Stimulated activated CD8-positive, alpha-beta memory T cell treated with anti-CD3 and anti-CD28 coated beads, Interleukin-12 subunit alpha, Interleukin-12 subunit beta, amount 100 ng/mL, for 1 hour (primary cell): ENCODE measurements at places on chromosomes 12 and 14.

DNA sequence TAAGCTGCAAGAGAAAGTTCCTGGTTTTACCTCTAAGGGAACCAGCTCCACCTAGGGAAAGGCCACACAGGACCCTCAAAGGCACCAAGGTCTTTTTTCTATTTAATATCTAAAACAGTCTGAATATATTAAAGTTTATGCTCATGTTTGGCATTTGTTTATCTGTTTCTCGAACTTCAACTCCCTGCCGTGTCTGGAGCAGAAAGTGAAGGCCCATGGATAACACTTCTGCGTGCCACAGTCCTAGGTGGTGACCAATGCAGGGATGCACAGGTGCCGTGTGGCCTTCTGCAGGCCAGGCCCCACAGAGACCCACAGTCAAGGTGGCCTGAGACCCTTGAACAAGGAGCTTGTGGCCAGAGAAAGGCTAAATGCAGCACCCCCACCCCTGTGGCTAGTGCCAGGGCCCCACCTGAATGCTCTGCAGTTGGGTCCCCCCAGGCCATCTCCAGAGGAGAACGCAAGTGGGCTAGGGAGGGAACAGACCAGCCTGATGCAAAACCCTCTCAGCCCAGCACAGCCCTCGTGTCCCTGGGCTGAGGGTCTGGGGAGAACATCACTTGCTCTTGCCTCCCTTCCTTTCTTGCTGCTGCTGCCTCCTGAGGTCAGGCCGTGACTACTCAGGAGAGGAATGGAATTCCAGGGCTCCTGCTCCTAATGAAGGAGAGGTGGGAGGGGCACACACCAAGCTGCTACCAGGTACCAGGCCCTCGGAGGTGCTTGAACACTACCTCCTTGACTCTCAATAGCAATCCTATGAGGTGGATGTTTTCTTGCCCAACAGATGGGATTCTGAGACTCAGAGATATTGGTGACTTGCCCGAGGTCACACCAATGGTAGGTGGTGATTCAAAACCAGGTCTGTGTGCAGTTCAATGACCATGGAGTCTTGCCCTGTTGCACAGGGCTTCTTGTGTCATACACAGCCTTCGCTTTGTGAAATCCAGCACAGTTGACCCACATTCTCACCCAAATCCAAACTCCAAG is 45.4 kb downstream of the PSMA6 start:
- no peak for DNase-seq

GRCh38 chr12:8655421-8655820 is 7.2 kb downstream of the MFAP5 start:
- no peak for DNase-seq

DNA sequence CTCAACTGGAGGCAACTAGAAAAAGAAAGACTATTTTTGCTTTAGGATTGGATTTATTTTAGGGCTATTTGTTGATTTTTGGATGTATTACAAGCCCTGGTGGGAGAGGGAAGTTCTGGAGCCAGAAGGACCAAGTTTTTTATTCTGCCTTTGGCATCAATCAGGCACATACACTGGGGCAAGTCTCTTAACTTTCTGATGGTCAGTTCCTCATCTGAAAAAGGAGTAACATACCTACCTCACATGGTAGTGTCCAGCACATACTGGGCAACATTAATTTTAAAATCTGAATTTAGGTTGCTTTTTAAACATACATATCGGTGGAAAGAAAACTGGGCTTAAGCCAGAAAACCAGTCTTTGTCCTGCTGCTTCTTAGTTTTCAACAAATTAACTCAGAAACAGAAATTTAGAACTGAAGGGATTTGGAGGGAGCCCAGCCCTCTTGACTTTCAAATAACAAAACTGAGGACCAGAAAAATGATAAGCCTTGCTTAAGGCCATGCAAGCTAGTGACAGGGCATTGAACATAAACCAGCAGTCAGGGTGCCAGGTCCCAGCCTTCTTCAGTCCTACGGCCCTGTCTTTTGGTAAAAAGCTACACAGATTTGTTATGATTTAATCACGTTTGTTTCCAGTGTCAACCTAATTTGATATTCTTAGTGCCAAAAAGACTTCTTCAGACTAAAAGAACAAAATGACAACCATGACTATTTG is 90.2 kb upstream of the SLC38A2 start:
- no peak for DNase-seq

- no peak for DNase-seq
These were observed 127.1 kb upstream of the CPNE8 start for GRCh38 chr12:39032448-39032847.

DNA sequence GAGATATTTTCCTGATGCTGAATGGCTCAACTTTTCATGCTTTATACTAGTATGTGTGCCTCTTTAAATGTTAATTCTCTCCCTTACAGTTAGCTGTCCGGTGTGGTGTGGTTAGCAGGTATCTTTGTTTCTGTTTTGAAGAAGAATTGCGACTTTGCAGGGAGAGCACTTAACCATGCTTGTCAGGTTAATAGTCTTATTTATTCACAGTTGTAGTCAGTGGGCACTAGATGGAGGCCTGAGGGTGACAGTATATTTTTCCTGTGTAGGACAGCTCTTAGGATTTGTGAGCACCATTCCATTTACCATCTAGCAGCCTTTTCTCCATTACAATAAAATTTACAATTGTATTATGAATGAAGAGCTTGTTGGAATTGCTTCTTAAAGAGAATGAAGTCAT is 34.9 kb downstream of the PDE3A start:
- no peak for DNase-seq

DNA sequence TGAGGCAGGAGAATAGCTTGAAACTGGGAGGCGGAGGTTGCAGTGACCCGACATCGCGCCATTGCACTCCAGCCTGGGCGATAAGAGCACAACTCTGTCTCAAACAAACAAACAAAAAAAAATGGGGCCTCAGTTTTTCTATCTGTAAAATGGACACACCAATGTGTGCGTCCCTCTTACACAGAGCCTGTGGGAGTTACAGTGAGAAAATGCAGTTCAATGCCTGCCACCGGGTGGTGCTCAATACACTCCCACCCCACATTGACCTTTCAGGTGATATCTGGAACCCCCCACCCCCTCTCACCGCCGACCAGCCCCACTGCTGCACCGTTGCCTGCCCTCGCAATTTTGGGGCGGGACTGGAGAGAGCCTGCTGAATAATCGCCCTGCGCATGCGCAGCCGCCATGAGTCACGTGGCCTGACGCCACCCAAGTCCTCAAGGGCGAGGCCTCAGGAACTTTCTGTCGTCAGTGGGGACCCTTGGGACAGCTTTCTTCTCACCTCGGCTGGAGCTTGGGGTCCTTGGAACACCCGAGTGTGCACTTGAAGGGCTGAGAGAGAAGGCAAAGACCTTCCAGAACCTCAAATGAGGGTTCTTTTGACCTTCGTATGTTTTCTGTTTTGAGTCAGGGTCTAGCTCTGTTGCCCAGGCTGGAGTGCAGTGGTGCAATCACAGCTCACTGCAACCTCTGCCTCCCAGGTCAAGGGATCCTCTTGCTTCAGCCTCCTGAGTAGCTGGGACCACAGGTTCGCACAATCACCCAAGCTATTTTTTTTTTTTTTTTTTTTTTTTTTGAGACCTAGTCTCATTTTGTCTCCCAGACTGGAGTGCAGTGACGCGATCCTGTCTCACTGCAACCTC is 14.6 kb upstream of the CABP1 start:
- no peak for DNase-seq

- no peak for DNase-seq
These were observed 514.6 kb downstream of the MED13L start for GRCh38 chr12:115762936-115763335.

- DNase-seq, result no peak
These were observed 215.0 kb upstream of the EEA1 start for GRCh38 chr12:93144109-93144508.

- no peak for DNase-seq
These were observed 191.2 kb upstream of the GARIN2 start for GRCh38 chr14:66998013-66998412.

GRCh38 chr12:132185705-132186104 is 41.4 kb downstream of the NOC4L start:
- DNase-seq, result no peak

DNA sequence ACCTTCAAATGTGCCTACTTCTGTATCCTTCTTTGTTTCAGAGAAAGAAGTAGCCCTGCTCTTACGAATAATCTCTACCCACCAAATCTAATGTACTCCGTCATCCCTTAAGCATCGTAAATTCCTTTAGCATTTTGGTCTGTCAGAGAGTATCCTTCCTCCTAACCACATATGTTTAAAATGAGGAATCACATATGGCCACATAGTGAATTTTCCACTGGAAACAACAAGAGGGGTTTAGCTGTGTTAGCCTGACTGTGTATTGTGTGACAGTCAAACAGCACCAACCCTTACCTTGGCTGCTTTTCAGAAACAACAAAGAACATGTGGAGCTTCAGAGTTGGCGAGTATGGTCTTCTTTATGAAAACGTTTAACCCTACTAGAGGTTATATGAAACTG is 5.5 kb downstream of the LUM start:
- no peak for DNase-seq

DNA sequence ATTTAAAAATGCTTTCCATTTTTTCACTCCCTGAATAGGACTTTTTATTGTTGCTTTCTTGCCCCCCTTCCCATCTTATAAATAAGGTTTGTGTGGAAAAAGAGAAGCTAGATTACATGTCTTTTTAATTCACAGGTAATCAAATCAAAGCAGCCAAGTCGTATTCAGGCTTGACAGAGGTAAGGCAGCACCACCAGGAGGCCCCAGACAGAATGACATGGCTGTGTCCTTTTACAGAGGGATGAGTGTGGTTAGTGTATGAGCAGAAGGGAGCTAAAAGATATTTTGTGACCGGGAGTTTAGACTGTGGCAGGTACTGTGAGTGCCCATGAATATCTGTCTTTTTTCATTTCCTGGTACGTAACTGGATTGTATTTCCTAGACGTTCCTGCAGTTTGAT is 596.1 kb downstream of the ETNK1 start:
- no peak for DNase-seq
